Activated CD4-positive, alpha-beta T cell treated with anti-CD3 and anti-CD28 coated beads, Interleukin-2, amount 10 ng/mL, durations not matched to agents 24 days and 14 days (primary cell): ENCODE measurements at places on chromosomes 13 and 19. TPM values are rescaled to one million over a fixed set of nuclear protein-coding genes. Genes with fewer than 3 reads are reported as not detected.

DNA sequence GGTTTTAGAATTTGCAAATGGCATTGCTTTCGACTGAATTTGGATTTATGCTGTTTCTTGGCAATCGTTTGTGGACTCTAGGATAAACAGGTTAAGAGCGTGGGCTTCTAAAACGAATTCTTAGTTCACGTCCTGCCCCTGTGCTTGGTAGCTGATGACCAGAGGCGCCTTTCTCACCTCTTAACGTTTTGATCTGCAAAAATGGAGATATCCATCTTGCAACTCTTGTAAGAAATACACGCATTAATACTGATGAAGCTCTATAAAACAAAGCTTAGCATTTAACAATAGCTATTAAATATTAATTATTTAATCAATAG lies 580 bp upstream of the KATNAL1 start:
- DNase-seq: no peak

DNA sequence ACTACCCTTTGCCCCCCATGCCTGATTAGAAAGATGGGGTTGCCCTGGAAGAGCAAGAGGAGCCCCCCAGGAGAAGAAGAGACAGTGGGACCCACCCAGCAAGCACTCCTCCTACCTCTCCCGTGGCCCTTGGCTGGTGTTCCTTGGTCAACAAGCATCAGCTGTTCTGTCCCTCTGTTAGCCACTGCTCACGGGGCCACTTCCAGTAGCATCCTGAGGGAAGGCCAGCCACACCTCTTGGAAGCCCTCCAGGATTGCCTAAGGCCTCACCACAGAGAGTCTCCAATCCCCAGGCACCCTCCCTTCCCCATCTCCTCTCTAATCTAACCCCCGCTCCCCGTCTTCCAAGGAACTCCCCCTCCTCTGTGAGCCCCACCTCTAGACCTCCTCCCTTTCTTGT lies 15.1 kb upstream of the DPP9 start:
- DNase-seq: no peak

MUC16 gene
- not detected in 2 replicates for total RNA-seq

- no peak for DNase-seq
Measured at GRCh38 chr19:40465025-40465556, 454 bp downstream of the BLVRB start.

DNA sequence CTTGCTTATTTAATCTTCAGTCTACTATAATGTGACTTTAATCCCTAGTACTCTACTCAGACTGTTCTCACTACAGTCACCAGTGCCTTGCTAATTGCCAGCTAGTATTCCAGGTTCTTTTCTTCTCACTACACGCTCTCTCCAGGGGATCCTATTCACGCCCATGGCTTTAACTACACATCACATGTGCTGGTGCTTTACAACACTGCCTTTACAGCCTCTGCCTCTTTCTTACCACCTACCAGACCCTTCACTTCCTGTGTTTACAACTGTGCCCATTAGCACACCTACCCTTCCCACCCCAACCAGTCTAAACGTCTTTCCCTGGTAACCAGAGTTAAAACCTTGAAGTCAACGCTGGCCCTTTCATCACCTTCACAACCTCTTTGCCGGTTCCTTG lies 249.5 kb downstream of the DNAJC15 start:
- DNase-seq: no peak

DNA sequence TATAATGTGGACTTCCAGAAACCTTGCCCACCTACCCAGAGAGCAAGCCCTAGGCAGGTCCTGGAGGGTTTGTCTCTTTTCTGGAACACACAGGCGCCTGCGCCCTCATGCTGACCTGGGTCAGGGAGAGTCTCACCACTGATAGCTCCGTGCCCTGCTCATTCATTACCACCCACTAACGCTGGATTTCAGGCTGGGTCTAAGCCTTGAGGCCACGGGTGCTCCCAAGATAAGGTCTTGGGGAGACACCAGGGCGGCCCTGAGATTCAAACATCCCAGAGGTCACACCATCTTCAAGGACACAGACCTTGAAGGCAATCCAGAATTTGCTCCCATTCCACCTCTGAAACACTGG lies 5.1 kb downstream of the S1PR2 start:
- DNase-seq: no peak

- no peak for DNase-seq
Measured at GRCh38 chr13:113103646-113104045, 1.9 kb upstream of the F7 start.

DNA sequence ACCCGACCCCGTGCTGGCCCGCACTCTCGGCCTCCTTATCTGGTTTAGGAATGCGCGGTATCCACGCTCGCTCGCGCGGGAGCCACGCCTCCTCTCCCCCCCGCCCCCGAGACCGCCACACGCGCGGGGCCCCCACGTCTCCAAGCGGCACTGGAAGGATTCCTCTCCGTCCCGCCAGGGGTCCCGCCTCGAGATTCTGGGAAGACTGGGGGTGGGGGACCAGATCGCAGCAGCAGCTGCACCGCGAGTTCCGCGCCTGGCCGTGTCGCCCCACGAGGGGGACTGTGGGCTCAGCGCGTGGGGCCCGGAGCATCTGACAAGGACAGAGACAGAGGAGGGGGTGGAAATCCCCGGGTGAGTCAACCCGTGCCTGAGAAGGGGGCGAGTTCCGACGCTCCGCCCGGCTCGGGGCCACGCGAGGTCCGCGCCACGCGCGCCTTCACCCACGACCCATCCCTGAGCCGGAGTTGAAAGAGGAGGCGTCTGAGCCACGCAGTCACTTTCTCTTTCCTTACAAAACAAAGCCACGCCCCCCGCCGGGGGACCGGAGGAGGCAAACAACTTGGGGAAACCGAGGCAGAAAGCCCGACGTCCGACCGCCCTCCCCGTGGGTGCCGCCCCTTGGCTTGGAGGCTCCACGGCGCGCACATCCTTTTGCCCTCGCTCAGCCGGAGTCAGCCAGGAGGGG lies 814 bp downstream of the S1PR2 start:
- DNase-seq: peak; percentile 87

CEACAM8 gene
- total RNA-seq: not detected in 2 replicates

DNA sequence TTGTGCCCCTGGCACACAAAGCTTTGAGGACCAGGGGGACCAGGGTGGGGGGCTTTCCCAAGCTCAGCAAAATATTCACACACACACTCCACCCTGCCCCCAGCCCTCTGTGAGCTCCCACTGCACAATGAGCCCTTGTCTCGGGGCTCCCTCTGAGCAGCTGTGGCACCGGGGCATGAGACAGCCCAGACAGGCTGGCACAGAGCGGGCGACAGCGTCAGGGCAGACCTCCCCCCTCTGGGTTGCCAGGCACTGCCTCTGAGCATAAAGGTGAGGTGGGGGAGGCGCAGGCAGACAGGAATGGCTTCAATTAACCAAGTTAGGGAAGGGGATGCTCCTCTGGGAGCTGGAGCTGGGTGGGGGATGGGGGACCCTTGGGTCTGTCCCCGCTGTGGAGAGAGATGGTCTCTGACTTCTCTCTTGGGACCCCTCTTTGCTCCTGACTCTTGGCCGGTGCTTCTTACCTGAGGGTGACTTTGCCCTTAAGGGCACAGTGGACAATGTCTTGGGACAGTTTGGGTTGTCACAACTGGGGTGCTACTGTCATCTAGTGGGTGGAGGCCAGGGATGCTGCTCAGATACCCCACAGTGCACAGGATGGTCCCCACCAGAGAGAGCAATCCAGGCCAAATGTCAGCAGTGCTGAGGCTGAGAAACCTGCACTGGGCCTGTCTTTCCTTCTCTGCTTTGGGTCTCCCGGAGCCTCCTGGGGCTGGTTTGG lies 30.3 kb downstream of the LYL1 start:
- DNase-seq: no peak

HSPB6 gene
- total RNA-seq: 0.42 TPM in 1 of 2 replicates, not detected in the other

- DNase-seq: peak; percentile 80
Measured at GRCh38 chr13:94674609-94675348, 37.6 kb downstream of the SOX21 start.

- no peak for DNase-seq
Measured at GRCh38 chr13:48072304-48072703, 22.6 kb downstream of the MED4 start.
